ENCODE measurements at places on chromosomes 11 and 22.

GRCh38 chr11:83721263-83721662, 435.1 kb upstream of the CCDC90B start:
- DNase-seq = no peak

DNA sequence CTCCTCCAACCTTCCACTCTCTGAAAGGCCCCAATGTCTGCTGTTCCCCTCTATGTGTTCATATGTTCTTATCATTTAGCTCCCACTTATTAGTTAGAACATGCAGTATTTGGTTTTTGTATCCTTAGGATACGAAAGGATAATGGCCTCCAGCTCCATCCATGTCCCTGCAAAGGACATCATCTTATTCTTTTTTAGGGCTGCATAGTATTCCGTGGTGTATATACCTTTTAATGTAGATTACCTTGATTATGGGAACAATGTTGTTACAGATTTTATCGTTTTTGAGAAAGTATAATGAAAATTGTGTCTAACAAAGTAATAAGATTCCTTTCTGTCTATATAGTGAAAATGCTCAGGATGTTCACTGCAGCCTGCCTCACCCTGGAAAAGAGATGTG, 16.0 kb upstream of the CAVIN3 start:
- DNase-seq = no peak

- no peak for DNase-seq
Measured at GRCh38 chr22:17695986-17696385, 57.4 kb downstream of the BCL2L13 start.

DNA sequence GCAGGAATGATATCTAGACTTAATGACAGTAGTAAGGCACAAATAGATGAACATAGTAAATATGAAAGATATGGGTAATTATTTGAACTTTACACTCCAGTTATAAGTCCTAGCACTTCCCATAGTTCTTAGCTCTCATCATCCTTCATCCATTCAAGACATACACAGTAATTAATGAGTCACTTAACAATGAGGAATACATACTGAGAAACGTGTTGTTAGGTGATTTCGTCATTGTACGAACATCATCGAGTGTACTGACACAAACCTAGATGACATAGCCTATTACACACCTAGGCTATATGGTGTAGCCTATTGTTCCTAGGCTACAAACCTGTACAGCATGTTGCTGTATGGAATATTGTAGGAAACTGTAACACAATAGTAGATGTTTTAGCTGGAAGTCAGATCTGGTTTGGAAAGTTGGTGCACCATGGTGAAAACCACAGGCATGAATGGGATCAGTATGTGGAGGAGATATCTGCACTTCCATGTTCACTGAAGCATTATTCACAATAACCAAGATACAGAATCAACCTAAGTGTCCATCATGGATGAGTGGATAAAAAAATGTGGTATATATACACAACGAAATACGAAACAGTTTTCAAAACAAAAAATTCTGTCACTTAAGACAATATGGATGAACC, 229.9 kb upstream of the PITPNB start:
- no peak for DNase-seq
